ENCODE measurements at places on chromosomes 3 and 15.

DNA sequence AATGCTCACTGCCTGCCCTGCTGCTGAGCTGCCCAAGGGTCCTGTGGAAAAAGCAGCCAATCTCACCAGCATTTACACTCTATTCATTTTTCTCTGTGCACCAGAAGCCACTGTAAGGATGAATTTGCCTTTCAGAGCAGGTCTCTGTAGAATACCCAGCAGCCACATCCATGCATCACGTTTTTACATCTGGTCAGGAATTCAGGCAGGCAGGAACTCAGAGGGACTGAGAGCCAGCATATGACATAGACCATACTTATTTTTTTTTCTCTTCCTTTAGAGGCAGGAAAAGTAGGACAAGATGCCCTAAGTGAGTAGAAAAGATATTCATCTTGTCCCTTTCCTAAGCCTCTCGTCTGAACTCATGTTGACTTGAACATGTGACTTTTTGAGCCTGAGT, 292.7 kb downstream of the EPHB1 start:
- DNase-seq = no peak

DNA sequence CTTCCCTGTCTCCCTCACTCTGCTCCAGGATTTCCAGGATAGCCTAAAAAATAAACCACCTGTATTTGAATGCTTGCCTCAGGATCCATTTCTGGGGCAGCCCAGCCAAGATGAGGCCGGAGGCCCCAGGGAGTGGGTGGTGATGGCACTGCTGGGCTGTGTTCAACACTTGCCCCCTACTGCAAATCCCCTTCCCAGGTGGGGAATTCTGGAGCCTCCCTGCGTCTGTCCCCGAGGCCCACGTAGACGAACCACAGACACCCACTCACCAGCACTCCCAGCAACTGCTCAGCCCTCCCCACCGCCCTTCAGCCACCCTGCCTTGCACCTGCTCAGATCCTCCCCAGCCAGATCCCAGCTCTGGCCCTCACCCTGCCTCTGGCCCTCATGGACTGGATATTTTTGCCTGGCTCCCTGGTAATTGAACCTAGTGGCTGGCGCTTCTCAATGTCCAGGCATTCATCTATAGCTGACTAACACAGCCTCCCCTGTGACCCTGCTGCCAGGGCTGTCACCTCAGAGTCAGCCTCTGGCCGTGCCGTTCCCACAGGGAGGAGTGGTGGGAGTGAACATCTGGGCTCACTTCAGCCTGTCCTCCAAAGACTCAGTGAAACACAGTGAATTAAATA, 17.1 kb upstream of the EPB42 start:
- DNase-seq = no peak

DNA sequence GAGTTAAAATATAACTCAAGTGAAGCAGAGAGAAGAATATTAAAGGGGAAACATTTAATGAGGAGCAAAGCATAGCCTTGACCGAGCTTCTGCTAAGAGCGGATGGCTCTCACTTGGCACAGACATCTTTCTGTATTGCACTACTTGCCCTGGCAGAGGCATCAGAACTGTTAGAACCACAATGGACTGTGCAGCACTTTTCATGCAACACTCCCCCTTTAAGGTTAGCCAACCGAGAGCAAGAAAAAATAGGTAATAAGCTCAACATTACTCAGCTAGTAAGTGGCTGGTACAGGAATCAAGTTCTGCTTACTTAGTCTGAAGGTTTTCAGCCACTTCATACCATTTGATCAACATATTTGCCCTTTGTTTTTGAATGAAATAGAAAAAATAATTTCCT, 33.7 kb downstream of the CRTC3 start:
- no peak for DNase-seq

DNA sequence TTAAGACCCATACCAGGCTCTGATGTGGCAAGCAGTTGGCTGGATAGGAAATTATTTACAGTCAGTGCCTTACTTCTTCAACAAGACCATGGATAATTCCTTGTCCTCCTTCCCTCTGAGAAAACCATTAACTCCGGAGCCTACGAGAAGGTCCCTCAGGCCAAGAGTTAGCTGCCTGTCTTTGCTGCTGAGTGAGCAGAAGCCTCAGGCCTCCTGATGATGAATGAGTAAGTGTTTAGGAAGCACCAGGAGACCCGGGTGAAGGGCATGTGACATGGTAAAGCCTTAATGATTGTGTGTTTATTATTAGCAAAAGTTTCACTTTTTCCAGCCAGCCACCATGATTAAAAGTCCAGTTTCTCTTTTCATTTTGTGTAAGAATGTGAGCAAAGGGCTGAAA, 174.9 kb upstream of the TOPAZ1 start:
- no peak for DNase-seq

DNA sequence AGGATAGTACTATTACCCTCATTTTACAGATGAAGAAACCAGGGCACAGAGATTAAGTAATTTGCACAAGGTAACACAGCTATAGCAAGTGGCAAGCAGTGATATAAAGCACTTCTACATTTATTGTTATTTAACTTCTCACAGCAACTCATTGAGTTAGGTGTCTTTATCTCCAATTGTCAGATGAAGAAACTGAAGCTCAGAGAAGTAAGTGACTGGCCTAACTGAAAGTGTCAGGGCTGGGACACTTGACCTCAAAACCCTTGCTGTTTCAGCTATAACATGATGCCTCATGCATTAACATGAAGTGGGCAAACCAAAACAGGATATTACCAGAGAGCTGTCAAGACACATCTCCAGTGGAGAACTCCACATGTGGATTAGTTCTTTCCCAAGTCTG, 65.8 kb upstream of the LEKR1 start:
- no peak for DNase-seq

DNA sequence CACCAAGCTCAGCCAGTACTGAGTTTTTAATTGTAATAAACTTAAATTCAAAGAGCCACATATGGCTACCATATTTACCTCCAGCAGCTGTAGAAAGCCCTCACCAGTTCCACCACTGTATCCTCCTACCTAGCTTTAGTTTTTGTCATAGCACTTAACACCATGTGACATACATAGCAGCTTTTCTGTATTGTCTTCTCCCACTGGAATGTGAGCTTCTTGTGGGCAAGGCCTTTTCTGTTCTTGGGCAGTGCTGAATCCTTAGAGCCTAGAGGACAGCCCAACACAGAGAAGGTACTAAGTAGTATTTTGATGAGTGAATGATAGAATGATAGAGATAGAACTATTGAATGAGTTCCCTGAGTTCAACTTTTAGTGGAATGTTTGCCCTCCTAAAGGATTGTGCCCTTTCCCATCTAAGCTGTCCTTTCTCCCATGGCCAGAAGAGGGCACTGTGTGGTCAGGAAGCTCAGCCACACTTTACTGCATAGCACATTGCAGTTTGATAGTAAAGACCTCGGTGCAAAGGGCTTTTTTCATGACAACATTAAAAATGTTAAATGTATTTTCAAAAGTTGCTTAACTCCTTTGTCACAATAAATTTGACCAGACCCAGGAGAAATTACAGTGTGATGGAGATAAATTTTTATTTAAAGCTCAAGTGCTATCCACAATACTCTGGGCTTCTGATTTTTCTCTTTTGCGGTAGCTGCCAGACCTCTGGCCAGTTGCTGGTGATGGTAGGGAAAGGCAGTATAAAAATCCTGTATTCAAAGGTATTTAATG, 115.8 kb downstream of the GHSR start:
- DNase-seq = no peak

DNA sequence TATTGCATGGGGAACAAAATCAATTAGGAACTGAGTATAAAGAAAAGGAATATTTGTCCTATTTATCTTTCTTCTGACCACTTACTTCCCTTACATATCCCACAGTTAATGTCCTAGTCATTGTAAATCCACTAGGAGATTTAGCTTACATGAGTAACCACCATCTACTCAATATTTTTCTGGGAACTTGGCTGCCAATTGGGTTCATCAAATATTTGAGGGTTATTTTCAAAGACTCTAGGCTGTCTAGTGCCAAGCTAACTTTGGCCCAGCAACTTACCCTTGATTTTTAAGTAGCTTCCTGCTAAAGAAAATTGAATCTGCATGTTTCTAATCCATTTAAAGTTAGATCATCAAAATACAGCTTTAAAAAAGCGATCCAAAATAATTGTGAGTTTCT, 362.5 kb upstream of the EPHA3 start:
- no peak for DNase-seq

DNA sequence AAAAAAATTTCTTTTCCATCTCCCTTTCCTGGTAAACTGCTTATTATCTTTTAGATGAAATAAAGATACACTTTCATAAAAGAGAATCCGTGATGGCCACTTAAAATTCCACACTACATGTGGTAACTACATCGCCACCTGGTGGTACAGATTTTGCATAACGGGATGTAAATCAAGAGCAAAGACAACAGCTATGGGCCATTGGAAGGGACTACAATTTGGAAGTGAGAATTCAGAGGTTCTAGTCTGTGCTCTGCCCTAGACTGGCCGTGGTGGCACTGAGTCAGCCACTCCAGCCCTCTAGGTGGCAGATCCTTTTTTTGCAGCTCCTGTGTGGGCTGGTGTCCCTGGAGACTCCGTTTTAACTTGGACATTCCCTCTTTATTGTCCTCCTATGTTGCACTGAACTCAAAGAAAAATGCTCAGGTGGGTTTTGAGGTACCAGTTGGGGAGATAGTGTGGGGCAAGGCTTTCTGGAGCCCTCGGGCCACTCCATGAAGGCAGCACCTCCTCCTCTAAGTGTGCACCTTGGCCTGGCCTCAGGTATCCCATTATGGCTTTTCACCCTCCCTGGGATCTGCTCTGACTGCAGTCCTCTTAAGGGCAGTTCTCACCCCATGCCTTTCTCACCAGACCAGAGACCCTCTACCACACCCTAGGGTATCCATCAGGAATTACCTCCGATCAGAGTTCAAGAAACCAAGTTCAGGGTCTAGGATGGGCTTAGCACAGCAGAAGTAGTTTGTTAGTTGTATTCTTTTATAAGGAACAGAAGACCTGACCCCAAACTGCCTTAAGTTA, 54.9 kb downstream of the SPSB4 start:
- DNase-seq = peak; percentile 20

- no peak for DNase-seq
Measured at GRCh38 chr3:14329116-14329830, 73.1 kb upstream of the SLC6A6 start.

DNA sequence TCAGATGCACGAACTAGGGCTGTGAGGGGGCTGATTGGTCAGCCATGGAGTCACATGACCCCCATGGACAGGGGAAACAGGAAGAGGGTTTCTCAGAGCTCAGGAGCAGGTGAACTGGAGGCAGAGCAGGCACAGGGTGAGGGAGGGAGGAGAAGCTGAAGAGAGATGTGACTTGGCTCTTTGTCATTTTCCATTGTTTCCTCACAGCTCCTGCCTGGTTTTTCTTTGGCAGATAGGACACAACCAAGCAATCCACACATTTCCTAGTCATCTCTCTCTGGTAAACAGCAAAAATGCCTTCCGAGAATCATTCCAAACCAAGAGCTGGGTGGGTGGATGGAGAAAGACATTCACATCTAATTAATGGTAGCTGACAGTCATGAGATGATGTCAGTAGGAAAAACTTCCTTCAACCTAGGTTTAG, 43.4 kb upstream of the LMCD1 start:
- DNase-seq = no peak

DNA sequence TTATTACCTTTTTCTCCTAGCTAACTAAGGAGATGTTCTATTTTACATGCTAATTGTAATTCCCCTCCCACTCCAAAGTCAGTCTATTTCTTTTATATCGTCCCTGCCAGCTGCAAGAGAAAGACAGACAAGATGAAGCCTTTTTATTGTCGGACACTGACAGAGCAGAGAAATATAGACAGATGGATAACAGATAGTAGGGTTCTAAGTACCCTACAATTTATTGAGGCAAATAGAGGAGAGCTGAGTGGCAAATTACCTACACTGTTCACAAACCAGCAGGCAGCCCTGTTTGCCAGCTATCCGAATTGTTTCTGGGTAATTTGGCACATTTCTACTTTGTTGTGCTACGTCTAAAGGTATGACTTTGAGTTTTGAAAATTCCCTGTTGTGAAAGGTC, 392.3 kb upstream of the ZNF717 start:
- DNase-seq = no peak

DNA sequence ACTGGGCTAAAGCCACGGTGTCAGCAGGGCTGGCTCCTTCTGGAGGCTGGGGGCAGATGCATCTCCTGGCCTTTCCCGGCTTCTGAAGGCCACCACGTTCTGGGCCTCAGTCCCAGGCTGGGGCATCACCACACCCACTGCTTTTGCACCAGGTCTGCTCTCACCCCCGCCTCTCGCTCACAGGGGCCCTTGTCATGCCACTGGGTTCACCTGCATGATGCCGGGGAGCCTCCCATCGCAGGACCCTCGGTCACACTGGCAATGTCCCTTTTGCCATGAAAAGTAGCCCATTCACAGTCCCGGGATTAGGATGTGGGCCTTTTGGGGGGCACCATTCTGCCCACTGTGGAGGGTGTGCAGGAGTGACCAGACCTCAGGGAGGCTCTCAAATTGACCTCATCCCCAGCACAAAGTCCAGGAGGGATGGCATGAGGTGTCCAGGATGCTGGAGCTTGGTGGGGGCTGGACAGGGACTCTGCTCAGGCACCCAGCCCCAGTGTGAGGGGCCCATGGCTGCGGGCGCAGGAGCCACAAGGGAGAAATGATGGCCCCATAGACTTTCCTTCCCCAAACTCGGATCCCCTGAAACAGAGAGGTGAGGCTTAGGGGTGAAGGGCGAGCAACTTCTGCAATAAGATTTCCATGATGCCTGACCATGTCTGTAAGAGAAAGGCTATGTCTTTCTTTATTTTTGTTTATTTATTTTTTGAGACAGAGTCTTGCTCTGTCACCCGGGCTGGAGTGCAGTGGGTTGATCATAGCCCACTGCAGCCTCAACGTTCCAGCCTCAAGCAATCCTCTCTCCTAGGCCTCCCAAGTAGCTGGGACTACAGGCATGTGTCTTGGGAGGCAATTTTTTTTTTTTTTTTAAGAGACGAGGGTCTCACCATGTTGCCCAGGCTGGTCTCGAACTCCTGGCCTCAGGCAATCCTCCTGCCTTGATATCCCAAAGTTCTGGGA, 189.1 kb downstream of the GOLGA6L6 start:
- DNase-seq = no peak

DNA sequence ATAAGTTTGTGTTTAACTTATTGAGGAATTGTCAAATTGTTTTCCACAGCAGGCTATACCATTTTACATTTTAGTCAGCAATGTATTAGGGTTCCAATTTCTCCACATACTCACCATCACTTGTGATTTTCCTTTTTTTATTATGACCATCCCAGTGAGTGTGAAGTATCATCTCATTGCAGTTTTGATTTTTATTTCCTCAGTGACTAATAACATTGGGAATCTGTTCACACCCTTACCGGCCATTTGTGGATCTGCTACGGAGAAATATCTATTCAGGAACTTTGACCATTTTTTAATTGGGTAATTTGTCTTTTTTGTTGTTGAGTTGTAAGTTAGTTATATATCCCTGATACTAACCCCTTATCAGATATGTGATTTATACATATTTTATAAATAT, 54.8 kb upstream of the LMCD1 start:
- DNase-seq = no peak

GRCh38 chr3:157204880-157205279, 44.9 kb upstream of the CCNL1 start:
- DNase-seq = no peak

- DNase-seq = no peak
Measured at GRCh38 chr15:78620021-78620526, 722 bp downstream of the CHRNA3 start.

GRCh38 chr3:188686324-188686723, 485.4 kb upstream of the TPRG1 start:
- no peak for DNase-seq

Data from SIG-M5 (cell line).